Vagina (tissue), 2 donors: ENCODE measurements at places on chromosomes 2 and 18. TPM values are rescaled to one million over a fixed set of nuclear protein-coding genes. Genes with fewer than 3 reads are reported as not detected.
A peak's percentile ranks its signal among the peaks of the same experiment; 100 is the strongest.

The FAM161A gene
- 2.5 TPM for total RNA-seq

The TRIB2 gene
- total RNA-seq = 64.8 TPM

The HADHB gene
- total RNA-seq = 127 TPM

GRCh38 chr2:155080373-155080772 is 381.9 kb downstream of the KCNJ3 start:
- H3K4me1 ChIP-seq = no peaks in the 10 kb centered on the region
- H3K27ac ChIP-seq = no peak overlapping the region
- no peak for DNase-seq
- H3K36me3 ChIP-seq = no peaks in the 10 kb centered on the region
- H3K27me3 ChIP-seq = no peaks in the 10 kb centered on the region

GRCh38 chr2:229909090-229909489 is 12.7 kb downstream of the TRIP12 start:
- DNase-seq = no peak
- H3K4me3 ChIP-seq = no peak overlapping the region
- no peak overlapping the region for H3K27ac ChIP-seq

- no peak overlapping the region for H3K4me3 ChIP-seq
- peak overlapping the region; percentile 10 for H3K27ac ChIP-seq
- no peaks in the 10 kb centered on the region for H3K36me3 ChIP-seq
- peaks cover 52% of the 10 kb centered on the region for H3K4me1 ChIP-seq
Measured at GRCh38 chr2:237743561-237744269, 54.9 kb upstream of the RBM44 start.

- no peaks in the 10 kb centered on the region for H3K27me3 ChIP-seq
- H3K4me3 ChIP-seq = no peak within 1 kb of the TSS
- DNase-seq = no peak
Measured at GRCh38 chr18:63586966-63587365, at the start of gene SERPINB13. Gene SERPINB13 (plus strand): TSS chr18:63587343. CDS start chr18:63588668, 1,325 bp downstream.

- H3K4me1 ChIP-seq = no peaks in the 10 kb centered on the region
- no peak for DNase-seq
- H3K27me3 ChIP-seq = no peaks in the 10 kb centered on the region
- H3K36me3 ChIP-seq = no peaks in the 10 kb centered on the region
- no peak overlapping the region for H3K27ac ChIP-seq
Measured at GRCh38 chr18:56042915-56043536, 455.0 kb upstream of the TCF4 start.

- peak overlapping the region; percentile 93 for H3K4me3 ChIP-seq
- peaks cover 45% of the 10 kb centered on the region for H3K4me1 ChIP-seq
- H3K27ac ChIP-seq = peak overlapping the region; percentile 97
- no peak for DNase-seq
- no peaks in the 10 kb centered on the region for H3K27me3 ChIP-seq
- H3K36me3 ChIP-seq = no peaks in the 10 kb centered on the region
Measured at GRCh38 chr2:232697807-232698110, 628 bp downstream of the GIGYF2 start.
